Activated CD8-positive, alpha-beta memory T cell treated with anti-CD3 and anti-CD28 coated beads for 4 hours (primary cell): ENCODE measurements at places on chromosomes 5 and 9.

GRCh38 chr9:68887232-68887631, 126.7 kb downstream of the PRKACG start:
- no peak for DNase-seq

- no peak for DNase-seq
Measured at GRCh38 chr9:109167716-109168115, 667 bp upstream of the FRRS1L start.

GRCh38 chr9:87275047-87275725, 222.5 kb upstream of the DAPK1 start:
- DNase-seq: no peak

GRCh38 chr9:129276486-129277230, 98.6 kb upstream of the IER5L start:
- no peak for DNase-seq

GRCh38 chr5:32042551-32042961, 131.6 kb downstream of the GOLPH3 start:
- DNase-seq: no peak

DNA sequence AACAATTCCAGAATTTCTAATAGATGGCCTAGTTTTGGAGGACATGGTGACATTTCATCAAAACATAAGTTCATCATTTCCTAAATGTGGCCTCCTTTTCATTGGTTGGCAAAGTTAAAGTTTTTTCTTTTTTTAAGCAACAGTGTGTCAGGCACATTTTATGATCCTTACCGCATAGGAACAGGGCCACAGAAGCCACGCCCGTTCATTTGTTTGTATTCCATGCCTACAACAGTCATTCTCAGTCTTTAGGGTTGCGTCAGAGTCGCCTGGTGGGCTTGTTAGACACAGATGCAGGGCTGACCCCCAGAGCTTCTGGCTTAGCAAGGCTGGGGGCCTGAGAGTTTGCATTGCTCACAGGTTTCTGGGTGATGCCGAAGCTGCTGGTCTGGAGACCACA, 130.2 kb downstream of the HSD17B3 start:
- DNase-seq: no peak

DNA sequence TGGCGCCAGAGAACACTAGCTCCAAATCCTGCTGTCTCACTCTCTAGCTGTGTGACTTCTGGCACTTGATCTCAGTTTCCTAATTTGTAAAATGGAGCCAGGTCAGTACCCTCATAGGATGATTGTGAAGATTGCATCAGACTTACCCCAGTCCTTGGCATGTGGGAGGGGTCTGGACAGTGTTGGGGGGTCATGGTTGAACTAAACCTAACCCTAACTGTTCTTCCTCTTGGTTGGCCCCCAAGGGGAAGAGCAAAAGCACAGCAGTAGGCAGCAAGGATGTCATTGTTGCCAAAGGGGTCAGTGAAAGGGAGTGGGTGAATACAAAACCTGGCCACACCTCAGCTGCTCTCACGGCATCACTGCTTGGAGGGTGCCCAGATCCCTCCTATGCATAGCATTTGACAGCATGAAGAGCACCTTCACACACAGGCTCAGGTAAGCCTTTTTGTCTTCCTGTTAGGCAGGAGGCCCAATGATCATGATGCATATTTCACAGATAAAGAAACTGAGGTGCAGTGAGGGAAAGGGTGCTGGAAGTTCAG, 15.7 kb upstream of the CXCL14 start:
- no peak for DNase-seq

DNA sequence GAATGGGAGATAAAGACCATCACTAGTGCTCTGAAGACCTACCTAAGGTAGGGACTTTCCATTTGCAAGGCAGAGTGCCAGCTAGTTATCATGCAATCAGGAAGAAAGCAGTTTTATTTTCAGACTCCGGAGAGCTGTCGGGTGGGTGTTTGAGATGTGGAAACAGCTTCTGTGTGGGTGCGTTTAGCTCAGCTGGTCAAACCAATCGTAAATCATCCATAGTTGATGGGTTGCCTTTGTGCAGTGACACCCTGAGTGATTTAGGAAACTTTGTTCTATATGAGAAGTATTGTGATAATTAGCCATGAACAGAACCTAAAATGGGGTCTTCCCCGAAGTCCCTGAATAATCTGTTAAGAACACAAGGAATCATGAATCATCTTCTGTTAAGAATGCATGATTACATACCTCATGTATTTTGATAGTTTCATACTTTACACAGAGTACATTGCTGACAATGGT, 284.3 kb downstream of the ARHGAP26 start:
- no peak for DNase-seq

DNA sequence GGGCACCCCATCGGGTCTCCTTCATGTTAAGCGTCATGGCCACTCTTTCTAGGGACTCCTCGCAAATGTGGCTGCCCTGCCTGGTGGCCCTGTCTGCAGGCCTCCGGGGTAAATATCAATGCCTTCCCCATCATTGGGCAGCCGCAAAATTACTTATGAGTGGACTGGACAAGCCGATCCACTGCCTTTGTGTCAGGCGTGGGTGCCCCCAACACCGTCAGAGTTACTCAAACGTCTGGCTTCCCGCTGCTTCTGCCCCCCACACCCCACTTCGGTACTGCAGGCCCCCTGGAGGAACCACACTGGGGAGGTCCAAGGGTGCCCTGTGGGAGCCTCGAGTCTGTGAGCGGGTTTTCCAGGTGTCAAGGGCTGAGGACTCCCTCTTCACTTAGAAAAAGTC, 3.8 kb downstream of the LHX3 start:
- no peak for DNase-seq

- peak; percentile 45 for DNase-seq
Measured at GRCh38 chr9:125407974-125408900, 146.6 kb downstream of the GAPVD1 start.

DNA sequence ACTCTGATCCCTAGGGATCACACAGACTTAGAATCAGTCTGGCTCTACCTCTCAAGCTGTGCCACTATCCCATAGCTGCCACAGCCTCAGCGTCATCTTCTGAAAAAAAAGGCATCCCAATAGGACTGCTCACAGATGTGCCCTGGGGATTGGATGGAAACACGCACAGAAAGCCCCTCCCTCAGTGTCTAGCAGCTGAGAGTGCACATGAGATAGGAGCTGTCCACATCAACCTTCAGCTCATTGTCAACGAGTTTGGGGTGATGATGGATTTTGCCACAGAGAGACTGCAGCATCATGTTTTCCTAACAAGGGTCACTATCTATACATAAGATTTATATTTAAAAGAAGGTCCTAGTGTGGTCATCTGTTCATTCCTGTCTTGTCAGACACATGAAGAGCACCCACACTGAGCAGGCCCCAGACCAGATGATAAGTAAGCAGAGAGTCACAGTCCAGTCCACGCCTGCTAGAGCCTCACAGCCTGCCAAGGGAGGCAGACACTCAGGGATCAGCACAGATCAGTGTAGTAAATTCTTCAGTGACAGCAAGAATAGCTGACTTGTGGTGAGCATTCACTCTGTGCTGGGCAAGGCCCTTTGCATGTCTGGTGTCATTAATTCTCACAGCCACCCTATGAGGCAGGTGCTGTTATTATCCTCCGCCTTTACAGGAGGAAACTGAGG, 25.8 kb downstream of the AFAP1L1 start:
- no peak for DNase-seq

- DNase-seq: no peak
Measured at GRCh38 chr5:115979201-115980041, 17.1 kb downstream of the LVRN start.

- no peak for DNase-seq
Measured at GRCh38 chr9:18317896-18318295, 156.1 kb upstream of the ADAMTSL1 start.

DNA sequence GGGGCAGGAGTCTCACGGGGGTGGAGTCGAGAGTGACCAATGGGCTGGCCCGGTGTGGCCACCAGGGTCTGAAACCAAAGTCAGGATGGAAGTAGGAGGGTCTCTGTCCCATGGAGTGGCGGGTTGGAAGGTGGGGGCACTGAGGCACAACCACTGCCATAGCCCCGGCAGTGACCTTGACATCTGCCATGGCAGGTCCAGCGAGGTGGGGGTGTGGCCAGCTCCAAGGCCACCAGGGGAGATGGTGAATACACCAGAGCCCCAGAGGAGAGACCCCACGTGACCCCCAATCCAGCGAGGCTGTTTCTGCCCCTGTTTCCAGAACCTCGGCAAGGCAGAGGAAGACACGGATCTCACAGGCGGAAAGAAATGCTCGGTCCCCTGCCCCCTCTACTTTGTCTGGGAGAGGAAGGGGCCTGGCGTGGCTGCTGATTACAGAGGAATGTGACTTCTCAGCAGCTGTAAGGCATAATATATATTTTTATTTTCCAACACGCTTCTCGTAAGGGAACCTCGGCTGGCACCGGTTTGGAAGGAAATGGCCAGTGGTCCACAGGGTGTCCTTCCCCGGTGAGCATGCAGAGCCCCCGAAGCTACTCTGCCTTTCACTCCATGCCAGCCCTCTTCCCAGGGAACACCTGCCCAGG, 105.7 kb upstream of the SARDH start:
- DNase-seq: no peak

GRCh38 chr5:127723571-127723970, 20.4 kb downstream of the CCDC192 start:
- no peak for DNase-seq

DNA sequence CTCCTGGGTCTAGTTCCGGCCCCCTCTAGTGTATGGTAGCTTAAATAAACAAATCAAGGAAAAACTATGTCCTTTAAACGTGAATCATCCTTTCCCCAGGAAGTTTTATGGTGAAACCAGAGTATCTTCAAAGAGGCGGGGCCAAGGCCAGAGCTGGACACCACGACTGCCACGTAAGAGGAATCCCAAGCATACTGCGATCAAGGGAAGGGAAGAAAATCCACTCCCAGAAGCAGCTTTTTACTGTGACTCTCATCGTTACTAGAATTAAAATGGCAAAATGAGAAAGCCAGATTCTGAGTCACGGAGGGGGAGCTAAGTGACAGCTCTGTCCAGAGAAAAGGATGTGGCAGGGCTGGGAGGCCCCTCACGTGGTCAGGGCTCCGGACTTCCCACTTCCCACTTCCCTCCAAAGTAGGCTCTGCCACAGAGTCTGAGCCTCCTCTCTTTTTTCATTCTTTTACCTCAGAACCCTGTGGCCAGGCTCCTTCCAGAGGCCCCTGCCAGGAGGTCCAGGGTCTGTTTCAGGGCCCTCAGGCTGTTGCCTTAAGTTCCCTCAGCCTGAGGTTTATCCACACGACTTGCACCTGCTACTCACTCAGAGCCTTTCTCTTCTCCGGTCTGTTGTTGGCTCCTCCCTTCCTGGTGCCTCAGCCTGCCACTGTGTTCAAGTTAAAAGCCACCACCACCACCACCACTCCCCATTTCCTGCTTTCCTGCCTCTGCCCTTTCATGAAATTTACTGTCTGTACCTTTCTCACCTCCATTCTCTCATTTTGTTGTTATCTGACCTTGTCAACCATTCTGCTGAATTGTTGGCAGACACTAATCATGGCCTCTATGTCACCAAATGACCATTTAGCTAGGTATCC, 1.4 kb upstream of the GLRX start:
- DNase-seq: no peak

DNA sequence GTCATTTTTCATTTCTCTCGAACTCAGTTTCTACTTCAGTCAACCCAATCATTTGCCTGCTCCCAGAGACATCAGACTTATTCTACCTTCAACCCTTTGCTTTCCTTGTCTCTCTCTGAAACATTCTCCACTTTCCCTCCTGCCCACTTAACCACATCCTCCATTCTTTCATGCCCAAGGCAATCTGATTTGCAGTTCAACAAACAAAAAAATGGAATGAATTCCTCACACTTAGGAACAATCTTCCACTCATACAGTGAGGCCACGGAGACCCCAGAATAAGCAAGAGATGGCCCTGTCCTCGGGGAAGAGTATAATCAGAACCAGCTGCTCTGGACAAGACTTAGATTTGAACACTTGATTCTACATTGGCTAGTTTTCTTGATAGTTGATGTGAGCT, 180.5 kb downstream of the RFK start:
- no peak for DNase-seq

DNA sequence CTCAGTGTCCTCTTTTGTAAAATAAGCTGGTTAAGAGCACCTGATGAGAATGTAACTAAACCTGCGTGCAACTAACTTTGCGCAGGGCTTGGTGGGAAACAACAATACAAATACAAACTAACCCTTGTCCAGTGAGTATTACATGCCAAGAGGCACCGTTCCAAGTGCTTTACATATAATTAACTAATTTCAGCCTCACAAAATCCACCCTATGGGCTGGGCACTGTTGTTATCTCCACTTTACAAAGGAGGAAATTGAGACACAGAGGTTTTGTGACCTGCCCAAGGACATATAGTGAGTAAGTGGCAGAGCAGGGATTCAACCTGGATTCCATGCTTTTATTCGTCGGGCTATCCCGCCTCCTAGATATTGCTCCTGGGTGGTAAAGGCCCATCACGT, 26.2 kb upstream of the TNIP1 start:
- DNase-seq: no peak

GRCh38 chr9:88953381-88954029, 37.8 kb upstream of the S1PR3 start:
- DNase-seq: no peak

- no peak for DNase-seq
Measured at GRCh38 chr9:126461608-126462007, 135.0 kb downstream of the MVB12B start.

GRCh38 chr5:82679660-82680059, 397.5 kb downstream of the TMEM167A start:
- no peak for DNase-seq

DNA sequence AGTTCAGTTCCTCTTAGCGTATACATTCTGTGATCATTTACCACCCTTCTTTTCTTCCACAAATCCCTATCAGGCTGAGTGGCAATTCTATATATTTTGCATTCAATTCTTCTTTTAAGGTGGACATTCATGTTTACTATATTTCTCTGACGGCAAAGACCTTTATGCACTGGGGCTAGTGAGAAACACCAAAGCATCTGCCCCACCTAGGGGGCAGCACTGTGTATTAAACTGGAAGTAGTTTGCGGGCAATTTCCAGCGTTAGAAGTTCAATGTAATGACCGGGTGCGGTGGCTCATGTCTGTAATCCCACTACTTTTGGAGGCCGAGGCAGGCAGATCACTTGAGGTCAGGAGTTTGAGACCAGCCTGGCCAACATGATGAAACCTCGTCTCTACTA, 27.9 kb upstream of the FBXL7 start:
- DNase-seq: no peak

GRCh38 chr9:120841930-120842684, 615 bp downstream of the PSMD5 start:
- DNase-seq: no peak

DNA sequence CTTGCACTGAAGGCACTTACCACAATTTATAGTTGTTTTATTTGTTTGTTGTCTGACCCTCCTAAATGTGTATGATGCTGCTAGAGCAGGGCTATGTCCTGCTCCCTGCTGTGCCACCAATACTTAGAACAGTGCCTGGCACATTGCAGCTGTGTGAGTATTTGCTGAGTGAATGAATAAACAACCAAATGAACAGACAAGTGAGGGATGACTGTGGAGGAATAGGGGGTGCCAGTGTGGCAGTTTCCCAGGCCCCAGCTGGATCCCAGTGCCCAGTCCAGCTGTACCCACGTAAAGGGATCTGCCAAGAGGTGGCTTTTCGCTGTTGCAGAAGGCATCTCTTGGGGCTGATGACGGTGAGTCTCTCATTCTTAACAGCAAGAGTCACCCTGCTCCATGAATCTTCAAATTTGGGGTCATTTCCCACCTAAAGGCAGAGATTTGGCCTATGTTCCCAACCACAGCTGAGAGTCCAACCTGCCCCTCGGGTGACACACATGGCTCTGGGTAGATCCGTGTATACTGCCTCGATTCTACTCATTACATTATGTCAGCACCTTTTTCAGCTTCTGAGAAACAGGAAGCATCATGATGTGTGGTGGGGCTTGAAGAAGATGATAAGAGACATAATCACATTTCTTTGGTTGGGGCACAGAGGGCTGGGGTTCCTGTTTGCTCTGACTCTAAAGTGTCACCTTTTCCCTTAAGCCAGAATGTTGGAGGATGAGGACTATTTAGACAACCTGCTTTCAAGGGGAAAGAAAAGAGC, 14.3 kb downstream of the IL5 start:
- DNase-seq: no peak
